ENCODE measurements at places on chromosomes 6 and 20.

GRCh38 chr6:108222504-108222903 is 38.3 kb downstream of the SNX3 start:
- DNase-seq, result no peak

- DNase-seq, result no peak
These were observed 1.9 kb downstream of the CITED2 start for GRCh38 chr6:139372326-139373153.

DNA sequence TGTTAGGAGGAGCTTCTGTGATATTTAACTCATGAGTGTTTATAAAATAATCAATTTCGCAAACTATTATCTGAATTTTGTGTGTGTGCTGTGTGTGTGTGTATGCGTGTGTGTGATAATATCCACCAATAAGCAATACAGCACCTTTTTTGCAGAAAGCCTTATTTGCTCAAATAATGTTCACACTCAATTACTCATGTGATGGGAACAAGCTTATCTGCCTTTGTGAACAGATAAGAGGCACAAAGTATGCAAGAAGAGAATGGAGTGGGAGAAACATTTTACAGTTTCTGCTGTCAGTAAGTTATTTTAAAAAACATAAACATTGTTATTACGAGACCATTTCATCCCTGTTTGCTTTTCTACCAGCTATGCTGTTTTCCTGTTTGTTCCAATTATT is 36.7 kb upstream of the PTPRK start:
- DNase-seq, result no peak

- DNase-seq, result no peak
These were observed 8.4 kb downstream of the FAM120B start for GRCh38 chr6:170314983-170315382.

DNA sequence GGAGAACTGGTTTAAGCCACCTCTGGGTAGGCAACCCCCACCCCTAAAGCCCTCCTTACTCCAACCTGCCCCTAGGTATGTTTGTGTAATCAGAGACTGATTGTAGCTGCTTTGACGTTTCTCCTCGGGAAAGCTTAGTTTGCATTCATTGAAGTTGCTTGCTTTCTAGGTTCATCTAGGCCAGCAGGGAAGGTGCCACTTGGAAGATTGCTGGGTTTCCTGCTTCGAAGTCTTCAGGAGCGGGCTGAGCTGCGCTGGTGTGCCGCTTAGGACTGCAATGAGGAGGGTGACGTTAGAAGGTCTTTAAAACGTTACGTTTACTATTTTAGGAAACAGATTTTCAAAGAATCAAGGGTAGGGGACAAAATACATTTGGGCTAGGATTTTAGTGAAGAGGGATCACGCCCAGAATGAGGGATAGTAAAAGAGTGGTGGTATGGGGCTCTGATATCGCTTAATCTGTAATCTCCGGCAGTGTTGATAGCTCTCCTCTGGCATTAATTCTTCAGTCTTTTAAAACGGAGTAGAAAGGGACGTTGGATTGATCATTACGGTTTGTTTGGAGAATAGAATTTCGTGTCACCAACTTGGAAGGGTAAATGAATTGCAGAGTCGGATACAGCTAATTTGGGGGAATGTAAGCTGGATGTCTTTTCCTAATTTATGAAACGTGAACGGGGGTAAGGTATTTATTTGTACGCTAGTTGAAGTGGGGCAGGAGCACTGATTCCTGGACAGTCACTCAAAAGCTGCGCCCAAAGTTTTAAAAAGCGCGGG is 92.6 kb upstream of the PRDM1 start:
- DNase-seq, result no peak

GRCh38 chr6:85429346-85429745 is 20.5 kb upstream of the NT5E start:
- no peak for DNase-seq

DNA sequence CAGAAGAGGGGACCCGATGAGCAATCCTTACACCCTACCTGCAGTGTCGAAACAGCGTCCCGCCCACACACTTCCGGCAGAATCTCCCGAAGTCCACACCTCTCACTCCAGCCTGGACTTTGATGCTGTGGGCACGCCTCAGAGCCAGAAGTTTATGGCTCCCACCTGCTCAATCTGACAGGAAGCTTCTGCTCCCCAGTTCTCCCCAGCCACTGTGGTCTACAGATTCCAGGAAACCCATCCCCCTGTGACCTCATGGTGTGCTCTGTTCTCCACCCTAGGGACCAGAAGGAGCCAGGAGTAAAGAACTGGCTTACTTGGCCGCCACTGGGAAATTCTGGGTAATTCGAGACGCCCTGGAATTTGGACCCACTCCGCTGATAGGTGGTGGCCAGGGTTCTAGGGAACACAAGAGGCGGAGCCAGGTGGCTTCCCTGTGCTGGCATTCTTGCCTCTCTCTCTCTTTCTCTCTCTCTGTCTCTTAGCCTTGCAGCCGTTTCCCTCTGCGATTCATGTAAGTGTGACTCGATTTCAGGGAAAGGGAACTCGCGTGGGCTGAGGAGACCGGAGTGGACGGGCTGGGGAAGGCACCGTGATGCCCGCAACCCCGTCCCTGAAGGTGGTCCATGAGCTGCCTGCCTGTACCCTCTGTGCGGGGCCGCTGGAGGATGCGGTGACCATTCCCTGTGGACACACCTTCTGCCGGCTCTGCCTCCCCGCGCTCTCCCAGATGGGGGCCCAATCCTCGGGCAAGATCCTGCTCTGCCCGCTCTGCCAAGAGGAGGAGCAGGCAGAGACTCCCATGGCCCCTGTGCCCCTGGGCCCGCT is at the start of gene TRIM15:
Gene TRIM15, plus strand, starts transcription at position 457 of the 828 bp plus-strand sequence. Its CDS starts 139 bp downstream, at position 596.
- DNase-seq, result peak; percentile 21

GRCh38 chr6:122710908-122711635 is 68.4 kb upstream of the FABP7 start:
- no peak for DNase-seq

GRCh38 chr6:12585497-12585958 is 131.0 kb upstream of the PHACTR1 start:
- DNase-seq, result no peak

DNA sequence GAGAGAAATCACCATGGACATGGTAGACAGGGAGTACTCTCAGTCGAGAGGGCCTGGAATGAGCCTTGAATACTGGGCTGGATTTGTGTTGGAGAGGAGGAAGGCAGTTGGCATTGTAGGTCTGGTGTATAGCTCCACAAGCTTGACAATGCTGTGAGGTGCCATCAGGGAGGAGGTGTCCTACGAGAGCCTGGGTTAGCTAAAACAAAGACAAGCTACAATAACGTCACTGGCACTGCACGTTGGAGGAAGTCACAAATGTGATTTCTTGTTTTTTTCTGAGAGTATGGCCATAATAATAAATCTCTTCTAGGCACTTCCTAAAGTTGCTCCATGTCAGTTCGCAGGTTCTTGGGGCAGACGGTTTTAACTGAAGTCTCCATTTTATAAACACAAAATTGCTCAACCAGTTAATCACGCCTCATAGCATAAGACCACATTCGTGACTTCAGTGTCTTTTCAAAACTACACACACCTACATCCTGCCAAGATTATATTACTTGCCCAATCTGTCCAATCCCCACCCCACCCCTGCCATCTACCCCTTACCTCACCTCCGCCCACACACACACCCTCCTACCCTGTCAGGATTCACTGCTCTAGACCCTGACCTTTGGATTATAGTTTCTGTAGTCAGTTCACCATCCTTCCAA is 4.4 kb upstream of the HLA-DMB start:
- no peak for DNase-seq

GRCh38 chr6:52306972-52307870 is 22.7 kb upstream of the MCM3 start:
- DNase-seq, result no peak

DNA sequence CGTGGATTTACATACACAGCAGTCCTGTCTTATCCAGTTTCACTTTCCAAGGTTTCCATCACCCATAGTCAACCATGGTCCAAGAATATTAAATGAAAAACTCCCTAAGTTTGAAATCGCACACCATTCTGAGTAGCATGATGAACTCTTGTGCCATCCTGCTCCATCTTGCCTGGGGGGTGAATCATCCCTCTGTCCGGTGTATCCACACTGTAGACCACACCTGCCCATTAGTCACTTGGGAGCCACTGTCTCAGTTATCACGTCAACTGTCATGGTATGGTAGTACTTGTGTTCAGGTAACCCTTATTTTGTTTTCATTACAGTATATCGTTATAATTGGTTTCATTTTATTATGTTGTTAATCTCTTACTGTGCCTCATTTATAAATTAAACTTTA is 38.5 kb downstream of the PTGIS start:
- DNase-seq, result no peak

GRCh38 chr20:20201124-20201523 is 148.8 kb downstream of the CFAP61 start:
- no peak for DNase-seq

GRCh38 chr6:40408786-40409542 is 178.2 kb downstream of the LRFN2 start:
- no peak for DNase-seq

DNA sequence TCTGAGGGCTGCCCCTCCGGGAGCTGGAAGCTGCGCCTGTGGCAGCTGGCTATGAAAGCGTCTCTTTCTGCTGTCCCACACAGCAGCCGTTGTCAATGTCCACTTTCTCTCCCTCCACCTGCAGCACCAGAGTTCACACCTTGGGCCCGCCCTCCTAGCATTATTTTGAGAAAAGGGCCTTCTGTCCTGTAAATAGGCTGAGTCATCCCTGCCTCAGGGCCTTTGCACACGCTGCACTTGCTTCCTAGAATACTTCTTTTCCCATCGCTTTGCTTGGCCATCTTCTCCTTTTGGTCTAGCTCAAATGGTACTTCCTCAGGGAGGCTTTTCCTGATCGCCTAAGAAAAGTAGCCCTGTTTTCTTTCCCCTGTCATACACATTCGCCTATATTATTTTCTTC is 69.3 kb upstream of the ZNFX1 start:
- DNase-seq, result no peak

GRCh38 chr6:100347901-100348550 is 116.7 kb downstream of the SIM1 start:
- no peak for DNase-seq

DNA sequence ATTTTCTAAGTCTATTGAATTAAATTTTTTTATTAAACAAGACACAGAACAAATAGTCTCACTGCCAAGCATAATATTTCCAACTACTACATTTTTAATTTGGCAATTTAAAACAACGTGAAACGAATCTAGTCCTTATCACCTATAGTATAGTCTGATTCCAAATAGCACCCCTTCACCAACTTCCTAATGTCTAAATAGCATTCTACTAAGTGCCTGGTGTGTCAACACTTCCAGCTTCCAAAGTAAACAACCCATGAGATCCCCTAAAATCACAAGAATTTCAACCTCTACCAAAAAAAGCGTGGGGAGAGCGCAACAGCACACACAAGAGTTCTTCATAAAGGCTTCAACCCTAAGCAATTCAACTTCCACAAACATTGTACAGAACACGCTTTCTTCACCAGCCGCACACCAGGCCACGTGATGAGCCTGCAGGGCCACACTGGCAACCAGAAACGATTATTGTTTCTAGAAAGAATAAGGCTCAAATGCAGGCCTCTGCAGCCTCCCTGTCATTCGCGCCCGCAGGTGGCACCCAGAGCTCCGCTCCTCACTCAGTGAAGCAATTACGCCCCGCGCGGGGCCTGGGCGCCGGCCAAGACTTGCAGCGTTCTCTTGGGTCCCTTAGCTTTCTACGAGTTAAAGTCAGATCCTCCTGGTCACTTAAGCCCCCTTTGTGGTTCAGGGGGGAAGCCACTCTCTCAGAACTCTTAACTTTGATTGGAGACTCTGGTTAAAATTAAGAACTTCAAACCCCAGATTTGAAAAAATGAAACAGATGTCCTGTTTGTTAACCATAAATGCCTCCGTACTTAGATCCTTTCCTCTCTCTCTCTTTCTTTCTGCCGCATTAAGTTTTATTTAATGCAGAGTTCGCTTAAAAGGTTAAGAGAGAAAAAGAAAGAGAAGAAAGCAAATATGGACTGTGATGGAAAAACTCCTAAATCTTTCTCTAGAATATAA is 18.3 kb downstream of the SIM1 start:
- no peak for DNase-seq

GRCh38 chr6:21143645-21144044 is 449.9 kb upstream of the SOX4 start:
- DNase-seq, result no peak

DNA sequence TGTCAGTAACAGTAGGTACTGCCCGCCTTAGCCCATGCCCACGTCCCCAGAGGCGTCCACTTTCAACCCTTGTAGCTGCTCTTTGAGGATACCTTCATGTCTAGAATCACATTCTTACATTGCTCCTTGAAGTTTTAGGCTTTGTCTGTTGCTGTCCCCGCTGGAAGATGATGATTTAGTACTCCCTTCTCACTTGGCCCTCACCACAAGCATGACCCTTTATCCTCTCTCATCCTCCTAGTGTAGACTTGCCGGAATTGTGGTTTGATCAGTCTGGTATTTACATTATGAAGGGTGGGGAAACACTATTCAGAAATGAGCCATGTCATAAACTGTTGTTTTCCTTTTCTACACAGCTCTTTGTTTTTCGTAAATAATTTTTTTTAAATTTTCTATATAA is 87.4 kb downstream of the ARID1B start:
- DNase-seq, result no peak

DNA sequence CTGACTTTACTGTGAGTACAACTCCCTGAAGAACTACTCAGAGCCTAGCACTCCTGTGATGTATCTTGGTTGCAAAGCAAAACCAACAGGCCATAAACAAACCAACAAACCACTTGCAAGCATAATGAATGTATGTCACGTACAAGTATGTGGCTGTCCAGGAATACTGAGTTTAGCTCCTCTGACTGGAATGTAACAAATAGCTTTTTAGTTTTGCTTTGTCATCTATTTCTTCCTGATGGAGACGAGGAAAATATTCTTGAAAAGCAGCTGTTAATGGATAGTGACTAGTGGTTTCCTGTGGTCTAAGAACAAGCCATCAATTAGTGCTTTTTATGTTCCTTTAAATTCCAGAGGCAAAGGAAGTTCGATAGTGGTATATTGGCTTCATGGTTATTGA is 101.9 kb upstream of the LY86 start:
- no peak for DNase-seq

DNA sequence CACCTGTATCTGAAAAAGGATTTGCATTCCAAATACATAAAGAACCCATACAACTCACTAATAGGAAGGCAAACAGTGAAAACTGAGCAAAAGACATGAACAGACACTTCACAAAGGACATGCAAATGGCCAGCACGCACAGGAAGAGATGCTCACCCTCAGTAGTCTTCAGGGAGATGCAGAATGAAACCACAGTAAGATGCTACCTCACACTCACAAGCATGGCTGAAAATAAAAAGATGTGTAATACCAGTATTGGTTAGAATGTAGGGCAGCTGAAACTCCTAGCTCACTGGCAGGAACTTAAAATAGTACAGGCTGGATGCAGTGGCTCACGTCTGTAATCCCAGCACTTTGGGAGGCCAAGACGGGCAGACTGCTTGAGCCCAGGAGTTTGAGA is 64.6 kb downstream of the SNX5 start:
- DNase-seq, result peak; percentile 84

DNA sequence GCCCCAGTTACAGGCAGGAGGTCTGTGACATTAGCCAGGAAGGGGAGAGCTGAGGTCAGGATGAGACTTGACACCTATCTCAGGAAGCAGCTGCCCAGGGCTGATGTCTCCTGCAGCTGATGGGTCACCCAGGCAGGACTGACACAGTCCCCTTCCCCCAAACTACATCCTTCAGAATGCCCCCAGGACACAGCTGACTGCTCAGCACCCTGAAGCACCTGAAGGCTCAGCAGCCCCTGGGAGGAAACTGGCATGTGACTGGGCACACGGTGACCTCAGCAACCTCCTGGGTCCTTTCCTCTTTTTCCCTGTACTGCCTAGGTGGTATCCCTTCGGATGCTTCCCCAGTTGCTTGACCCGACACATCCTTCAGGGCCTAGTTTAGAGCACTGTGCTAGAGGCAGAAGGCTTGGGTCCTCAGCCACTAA is 1.9 kb downstream of the SDC4 start:
- no peak for DNase-seq
